ENCODE measurements at places on chromosomes 7 and 10. TPM values are rescaled to one million over a fixed set of nuclear protein-coding genes. Genes with fewer than 3 reads are reported as not detected.

Gene SMO
- 40.5 TPM for total RNA-seq

DNA sequence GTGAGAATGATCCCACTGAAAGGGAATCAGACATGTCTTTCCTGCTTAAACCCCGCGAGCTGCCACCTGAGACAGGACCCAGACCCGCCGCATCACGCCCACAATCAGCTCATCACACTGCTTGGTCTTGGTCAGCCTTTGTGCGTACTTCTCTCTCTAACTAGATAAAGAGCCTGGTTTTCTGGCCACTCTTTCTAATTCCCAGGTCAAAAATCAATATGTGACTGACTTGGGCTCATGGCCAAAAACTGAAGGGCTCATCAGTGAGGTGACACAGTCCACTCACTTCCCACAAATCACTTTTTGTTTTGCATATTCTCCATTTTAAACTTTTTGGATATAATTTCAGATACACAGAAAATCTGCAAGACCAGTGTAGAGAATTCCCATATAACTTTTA, 247.3 kb downstream of the DIP2C start:
- no peaks in the 10 kb centered on the region for H3K36me3 ChIP-seq
- no peak overlapping the region for H3K4me3 ChIP-seq

DNA sequence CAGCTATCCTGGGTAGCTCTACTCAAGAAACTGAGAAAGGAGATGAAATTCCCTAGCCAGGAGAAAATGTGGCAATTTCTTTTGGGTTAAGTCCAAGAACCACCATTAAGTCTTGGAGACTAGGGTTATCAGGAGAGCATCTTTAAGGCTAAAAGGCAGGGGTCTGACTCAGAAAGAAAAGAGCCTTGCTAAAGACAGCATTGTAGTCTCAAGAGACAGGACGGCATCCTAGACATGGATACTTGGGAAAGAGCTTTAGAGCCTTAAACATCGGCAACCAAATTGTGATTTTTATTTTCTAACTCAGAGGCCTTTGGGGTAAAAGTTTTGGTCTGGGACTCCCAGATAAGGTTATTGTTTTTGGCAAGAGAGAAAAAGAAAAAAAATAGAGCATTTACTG, 83.1 kb downstream of the FAS start:
- H3K27ac ChIP-seq: no peak overlapping the region
- no peaks in the 10 kb centered on the region for H3K36me3 ChIP-seq
- no peaks in the 10 kb centered on the region for H3K27me3 ChIP-seq
- no peak for DNase-seq
- H3K4me3 ChIP-seq: no peak overlapping the region

- DNase-seq: no peak
- H3K36me3 ChIP-seq: no peaks in the 10 kb centered on the region
- H3K4me1 ChIP-seq: peaks cover 5% of the 10 kb centered on the region
- no peak overlapping the region for H3K27ac ChIP-seq
- H3K27me3 ChIP-seq: no peaks in the 10 kb centered on the region
Measured at GRCh38 chr10:31587691-31588090, 268.7 kb downstream of the ZEB1 start.

- H3K4me3 ChIP-seq: no peak overlapping the region
- no peak for DNase-seq
- no peaks in the 10 kb centered on the region for H3K27me3 ChIP-seq
- H3K4me1 ChIP-seq: peaks cover 6% of the 10 kb centered on the region
- no peak overlapping the region for H3K27ac ChIP-seq
Measured at GRCh38 chr10:79413196-79413595, 32.2 kb downstream of the ZCCHC24 start.

Gene UROS
- total RNA-seq: 40.3 TPM

- H3K27me3 ChIP-seq: no peaks in the 10 kb centered on the region
- H3K27ac ChIP-seq: no peak overlapping the region
- no peak overlapping the region for H3K4me3 ChIP-seq
Measured at GRCh38 chr10:76245951-76246495, 814.6 kb downstream of the LRMDA start.
